NCI-H1694 (cell line): ENCODE measurements at places on chromosomes 13 and 19.
A peak's percentile ranks its signal among the peaks of the same experiment; 100 is the strongest.

GRCh38 chr13:25085125-25085742 lies 10.7 kb upstream of the PABPC3 start:
- DNase-seq: peak; percentile 2

DNA sequence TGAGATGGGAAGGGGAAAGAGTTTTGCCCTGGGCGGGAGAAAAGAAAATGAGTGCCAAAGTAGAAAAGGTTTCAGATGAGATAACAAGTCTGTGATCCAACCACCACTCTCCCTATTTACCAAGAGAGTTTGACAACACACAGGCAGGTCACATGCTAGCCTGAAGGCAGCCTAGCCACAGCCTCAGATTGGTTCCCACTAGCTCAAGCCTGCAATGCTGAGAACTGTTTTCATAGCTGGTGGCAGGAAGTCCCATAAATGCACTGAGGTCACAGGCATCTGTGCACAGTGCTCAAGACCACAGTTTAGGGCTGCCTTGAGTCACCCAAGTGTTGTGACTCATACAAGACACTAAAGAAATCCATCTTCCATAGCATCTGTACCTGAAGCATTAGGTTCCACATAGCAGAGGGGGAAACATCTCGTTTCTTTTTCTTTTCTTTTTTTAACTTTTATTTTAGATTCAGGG lies 18.5 kb upstream of the POP4 start:
- no peak for DNase-seq

DNA sequence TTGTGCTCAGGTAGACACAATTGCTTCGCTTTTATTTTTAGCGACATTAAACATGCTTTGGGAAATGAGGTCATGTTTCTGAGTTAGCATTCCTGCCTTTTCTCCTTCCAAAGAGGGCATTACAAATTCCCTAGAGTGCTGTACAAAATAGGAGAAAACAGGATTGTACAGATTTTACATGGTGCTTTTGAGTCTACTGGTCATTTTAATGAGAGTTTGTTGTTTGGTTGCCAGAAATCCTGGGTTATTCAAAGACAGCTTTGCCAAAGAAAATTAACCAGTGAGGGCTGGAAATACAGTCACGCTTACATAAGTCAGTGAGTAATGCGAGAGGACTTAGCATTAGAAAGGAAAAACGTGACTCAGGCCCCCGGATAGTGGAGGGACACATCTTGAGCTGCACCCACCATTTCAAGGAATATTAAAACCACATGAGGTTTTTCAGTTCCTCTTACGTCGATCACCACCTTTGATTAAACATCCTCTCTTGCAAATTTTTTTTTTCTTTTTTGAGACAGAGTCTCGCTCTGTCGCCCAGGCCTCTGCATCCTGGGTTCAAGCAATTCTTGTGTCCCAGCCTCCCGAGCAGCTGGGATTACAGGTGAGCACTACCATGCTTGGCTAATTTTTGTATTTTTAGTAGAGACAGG lies 55.4 kb downstream of the SACS start:
- DNase-seq: no peak

DNA sequence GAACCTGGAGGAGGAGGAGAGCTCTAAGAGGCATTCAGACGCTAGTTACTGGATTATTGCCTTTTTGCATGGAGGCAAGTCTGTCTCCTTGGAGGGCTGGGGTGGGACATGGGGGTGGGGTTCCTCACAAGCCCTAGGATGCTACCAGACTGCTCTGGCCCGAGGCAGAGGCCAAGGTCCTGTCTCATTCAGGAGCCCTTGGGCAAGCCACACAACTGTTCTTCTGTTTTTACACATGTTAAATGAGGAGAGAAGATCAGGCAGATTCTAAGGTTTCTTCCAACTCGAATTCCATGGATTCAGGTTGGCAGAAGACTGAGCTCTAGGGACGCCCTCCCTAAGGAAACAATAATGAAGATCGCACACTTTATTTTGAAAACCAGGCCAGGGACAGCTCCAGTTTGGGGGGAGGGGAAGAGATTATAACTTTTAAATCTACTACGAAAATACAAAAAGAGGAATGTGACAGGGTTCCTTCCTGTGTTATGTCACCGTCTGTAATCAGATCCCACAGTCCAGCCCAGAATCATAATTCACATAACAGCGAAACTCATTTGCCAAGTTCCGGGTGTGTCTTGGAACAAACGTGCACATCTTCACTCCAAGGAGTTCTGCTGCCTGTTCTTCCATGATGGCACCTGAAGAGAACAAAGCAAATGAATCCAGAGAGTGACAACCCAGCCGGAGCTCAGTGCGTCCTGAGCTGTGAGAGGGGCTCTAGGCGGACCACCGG lies 25.2 kb downstream of the IL17D start:
- DNase-seq: no peak

- no peak for DNase-seq
Observed at GRCh38 chr19:16566702-16567101, 5.5 kb downstream of the SLC35E1 start.

- DNase-seq: no peak
Observed at GRCh38 chr19:14400951-14401431, 18.1 kb downstream of the DDX39A start.

GRCh38 chr19:16837035-16837362 lies 7.8 kb downstream of the SIN3B start:
- no peak for DNase-seq

DNA sequence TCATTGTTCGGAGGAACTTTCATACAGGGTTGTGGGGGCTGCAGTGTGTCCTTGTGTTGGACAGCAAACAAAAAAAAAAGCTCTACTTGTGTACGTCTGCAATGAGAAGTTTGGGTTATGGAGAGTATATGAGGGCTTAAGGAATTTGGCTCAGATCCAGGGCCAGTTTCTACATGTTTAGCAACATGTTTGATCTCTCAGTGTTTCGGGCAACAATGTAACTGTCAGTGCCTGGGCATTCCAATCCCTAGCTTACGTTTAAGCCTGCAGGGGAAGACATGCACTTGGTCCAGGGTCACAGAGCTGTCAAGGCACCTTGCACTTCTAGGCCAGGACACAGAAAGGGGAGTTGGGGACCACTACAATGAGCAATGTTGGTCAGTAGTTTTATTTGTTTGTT lies 13.9 kb downstream of the ZNF543 start:
- no peak for DNase-seq

- no peak for DNase-seq
Observed at GRCh38 chr19:12834976-12835757, 788 bp upstream of the RTBDN start.

GRCh38 chr13:23384111-23384510 lies 49.4 kb downstream of the SACS start:
- no peak for DNase-seq

- DNase-seq: no peak
Observed at GRCh38 chr19:51179256-51179655, 37.2 kb downstream of the SIGLEC7 start.

DNA sequence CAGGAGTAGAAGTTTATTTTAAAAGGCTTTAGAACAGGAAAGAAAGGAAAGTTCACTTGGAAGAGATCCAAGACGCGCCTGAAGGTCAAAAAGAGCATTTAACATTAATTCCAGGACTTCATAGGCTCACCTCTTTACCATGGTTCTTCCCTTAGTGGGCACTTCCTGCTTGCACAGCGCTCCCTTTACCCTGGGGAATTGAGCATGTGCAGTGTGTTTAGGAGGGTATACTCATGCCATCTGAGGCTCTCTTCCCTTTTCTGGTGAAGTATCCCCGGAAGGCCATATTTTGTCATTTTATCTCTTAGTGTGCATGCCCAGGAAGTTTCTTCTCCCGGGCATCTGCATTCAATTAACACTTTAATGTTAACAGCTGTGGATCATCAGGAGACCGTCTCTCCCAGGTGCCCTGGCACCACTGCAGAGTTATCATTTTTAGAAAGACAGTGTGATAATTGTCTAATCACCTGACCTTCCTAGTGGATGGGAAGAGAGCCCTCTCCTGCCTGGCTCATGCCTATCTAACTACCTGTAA lies 66.1 kb upstream of the ABCC4 start:
- no peak for DNase-seq

DNA sequence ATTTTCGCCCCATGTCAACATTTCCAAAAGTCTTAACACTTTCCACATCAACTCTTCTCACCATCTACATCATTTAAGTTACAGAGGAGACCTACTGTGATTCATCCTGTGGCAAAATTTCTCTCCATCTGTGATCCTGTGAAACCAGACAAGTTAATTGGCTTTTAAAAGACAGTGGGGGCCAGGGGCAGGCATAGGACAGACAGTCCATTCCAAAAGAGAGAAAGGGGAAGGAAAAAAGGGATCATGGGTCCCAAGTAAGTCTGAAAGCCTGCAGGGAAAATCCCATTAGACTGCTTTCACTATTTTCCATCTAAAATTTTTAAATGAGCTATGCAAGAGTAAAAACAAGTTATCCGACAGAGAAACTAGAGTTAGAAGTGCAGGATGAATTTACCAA lies 121.0 kb downstream of the MRPL57 start:
- peak; percentile 4 for DNase-seq

DNA sequence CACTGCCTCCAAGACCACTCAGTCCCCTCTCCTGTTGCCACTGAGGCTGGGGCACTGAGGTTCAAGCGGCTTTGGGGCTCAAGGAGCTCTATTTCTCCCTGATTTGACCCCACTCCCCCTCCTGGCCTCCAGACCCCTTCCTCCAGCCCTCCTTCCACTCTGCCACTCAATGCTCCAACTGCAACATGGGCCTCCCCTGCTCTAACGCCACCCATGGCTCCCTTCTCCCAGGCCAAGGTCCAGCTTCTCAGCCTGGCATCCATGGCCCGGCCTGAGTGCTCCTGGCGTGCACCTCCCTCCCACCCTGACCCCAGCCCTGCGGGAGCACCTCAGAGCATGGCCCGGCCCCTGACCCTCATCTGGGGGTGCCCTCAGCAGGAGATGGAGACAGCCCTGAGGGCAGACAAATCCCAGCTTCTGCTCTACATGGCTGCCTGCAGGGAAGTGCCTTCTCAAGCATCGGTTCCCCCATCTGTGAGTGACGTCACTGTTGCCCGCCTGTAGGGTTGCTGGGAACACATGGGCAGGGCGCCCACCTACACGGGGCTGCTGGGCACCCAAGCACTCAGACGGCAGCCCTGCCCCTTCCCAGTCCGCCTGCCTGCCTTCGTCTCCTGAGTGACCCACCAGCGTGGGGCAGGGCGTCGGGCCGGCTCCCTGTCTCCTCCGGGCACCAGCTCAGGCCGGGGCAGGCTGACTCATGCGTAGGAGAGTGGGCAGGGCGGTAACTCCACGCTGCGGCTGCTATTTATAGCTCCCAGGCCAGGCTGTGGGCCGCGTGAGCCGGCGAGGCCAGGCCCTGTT lies 1.6 kb upstream of the DIRAS1 start:
- no peak for DNase-seq

GRCh38 chr19:9801976-9802375 lies 16.9 kb downstream of the FBXL12 start:
- no peak for DNase-seq

GRCh38 chr19:46776927-46777911 lies 11.2 kb downstream of the SLC1A5 start:
- DNase-seq: no peak

DNA sequence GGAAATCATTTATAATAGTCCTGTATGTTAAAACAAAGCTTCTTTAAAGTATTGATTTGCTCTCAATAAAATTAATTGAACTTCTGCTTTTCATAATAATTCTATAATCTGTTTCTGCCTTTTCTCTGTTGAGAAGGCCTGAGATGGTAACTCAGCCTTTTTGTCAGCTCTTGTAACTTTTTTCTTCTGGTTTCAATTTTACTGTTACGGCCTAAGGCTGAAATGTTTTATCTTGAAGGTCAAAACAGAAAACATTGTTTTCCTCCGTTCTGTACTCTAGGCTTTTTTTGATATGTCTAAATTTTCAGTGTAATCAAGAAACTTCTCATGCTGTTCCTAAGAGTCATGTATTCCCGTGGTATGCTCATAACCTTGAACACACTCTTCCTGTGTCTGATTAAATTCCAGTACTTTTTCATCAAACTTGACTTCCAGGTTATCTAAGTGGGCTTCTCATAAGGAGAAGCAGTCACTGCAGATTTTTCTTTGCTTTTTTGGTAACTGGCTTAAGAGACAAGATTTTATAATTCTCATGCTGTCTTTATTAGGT lies 7.6 kb upstream of the NAXD start:
- no peak for DNase-seq

- no peak for DNase-seq
Observed at GRCh38 chr13:94947965-94948371, 235.6 kb upstream of the SOX21 start.

DNA sequence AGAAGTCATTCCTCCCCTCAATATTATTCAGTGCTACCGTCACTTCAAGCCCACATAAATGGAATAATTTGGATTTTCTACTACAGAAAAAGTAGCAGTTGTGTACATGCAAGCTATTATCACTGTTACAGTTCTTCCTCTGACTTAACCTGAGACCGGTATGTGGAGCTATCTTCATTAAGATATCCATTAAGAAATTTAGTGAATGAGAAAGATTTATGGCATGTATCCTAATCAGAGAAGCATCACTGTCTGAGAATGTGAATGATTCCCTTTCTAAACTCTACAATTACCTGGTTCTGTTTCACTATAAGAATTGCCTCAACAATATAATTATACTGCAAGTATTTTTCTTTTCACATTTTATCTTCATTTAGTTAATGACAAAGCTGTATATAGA lies 278.7 kb downstream of the KLF5 start:
- no peak for DNase-seq

DNA sequence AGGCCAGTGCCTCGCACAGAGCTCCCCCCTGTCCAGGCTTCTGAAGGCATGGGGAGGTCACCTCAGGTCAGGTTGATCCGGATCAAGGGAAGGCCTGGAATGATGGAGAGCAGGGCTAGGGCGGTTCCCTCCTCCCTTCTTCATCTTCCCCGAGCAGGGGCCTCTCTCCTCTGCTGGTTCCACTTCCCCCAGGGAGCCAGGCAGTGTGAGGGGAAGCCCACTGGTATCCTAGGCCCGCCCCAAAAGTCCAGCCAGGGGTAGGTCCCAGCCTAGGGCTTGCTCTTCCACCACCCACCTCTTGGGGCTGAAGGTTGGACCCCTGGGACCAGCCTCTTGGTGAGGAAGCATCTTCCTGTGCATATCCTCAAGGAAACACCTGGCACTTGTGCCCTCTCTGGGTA lies 16.4 kb upstream of the PRR19 start:
- no peak for DNase-seq

- DNase-seq: no peak
Observed at GRCh38 chr13:40676007-40676406, 9.6 kb upstream of the FOXO1 start.

DNA sequence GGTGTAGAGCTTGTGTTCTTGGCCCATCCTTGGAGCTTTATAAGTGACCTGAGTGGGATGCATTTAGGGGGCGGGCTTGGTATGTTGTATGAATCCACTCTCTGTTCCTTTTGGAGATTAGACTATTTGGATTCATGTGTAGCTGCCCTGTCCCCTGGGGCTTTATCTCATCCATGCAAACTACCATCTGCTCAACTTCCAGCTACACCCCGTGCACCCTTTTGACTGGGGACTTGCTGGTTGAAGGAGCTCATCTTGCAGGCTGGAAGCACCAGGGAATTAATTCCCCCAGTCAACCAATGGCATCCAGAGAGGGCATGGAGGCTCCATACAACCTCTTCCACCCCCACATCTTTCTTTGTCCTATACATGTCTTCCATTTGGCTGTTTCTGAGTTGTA lies 6.1 kb downstream of the CLEC4M start:
- DNase-seq: no peak
